ENCODE measurements at places on chromosomes 4 and X.

DNA sequence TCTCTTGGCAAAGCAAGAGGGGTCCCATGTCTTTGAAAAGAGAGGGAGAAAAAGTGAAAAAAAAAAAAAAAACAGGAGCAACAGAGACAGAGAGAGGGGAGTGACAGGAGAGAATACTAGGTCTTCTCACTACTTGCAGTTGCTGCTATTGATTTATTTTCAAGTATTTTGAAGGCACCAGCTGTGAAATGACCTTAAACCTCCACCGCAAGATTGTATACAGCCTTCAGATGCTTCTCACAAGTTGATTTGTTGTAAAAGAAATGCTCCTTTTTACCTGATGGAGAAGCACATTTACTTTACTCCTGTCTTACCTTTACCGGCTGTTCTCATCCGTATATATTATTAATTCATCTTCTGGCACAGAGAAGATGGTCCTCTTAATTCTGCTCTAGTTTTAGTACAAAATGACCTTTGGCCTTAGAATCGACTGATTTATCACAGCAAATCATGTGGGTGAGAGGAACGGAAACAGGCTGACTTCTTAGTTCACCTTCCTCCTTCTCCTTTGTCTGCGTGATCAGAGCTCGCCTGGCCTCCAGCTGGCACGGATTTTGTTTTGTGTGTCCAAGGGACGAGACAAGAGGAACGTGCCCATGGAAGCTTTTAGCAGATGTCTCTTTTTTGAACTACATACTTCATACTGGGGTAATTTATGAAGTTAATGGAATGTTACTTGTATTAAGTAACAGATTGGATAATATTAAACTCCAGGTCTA lies 82.4 kb upstream of the PACRGL start:
- DNase-seq, result no peak

DNA sequence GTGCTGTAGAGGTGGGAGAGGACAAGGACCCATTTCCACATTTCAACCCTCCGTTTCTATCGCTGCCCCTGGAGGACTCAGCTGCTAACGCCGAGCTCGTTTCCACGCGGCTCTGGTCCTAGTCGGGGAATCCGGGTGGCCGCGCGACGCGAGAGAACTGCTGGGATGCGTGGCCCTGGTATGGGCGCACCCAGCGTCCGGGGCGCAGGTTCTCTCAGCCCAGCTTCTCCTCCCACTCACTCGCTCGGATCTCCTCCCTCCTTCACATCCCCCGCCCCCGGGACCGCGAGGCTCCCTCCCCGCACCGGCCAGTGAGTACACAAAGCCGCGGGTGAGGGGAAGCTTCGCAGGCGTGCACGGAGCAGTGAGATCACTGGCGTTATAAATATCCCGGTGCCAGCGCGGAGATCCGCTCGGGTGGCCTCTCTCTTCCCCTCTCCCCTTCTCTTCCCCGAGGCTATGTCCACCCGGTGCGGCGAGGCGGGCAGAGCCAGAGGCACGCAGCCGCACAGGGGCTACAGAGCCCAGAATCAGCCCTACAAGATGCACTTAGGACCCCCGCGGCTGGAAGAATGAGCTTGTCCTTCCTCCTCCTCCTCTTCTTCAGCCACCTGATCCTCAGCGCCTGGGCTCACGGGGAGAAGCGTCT lies at the start of gene FGF5:
Gene FGF5 (plus strand): TSS at position 412 of the 649 bp plus-strand sequence. CDS start 161 bp downstream, at position 573.
- DNase-seq, result peak; percentile 63

DNA sequence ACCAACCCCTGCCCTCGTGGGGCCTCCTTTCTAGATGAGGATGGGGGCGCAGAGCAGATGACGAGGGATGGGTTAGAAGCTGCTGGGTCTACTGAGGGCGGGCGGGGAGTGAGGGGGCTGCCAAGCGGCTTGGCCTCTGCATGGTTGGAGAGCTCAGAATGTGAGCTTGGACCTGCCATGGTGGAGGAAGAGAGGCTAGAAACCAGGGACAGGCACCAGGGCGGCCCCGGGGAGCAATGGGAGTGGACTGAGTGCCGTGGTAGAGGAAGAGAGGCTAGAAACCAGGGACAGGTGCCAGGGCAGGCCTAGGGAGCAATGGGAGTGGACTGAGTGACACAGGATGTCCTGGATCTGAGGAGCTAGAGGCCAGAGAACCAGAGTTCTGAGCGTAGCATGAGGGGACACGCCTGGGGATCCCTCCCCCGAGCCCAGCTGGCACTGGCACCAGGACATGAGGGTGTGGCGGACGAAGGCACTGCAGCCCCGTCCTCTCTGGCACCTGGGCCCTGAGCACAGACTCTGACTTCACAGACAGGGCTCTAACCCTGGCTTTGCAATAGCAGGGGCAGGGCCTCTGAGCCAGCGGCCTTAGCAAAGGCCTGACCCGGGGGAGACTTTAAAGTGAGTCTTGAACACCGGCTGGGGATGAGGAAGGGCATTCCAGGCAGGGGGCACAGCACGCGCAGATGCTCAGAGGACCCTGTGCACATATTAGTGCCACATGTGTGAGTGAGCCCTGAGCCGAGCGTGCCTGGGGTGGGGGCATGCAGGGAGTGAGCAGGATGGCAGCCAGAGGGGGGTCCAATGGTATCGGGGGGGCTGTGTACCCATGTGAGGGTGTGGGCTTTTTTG lies 214.0 kb upstream of the PSAPL1 start:
- DNase-seq, result no peak

GRCh38 chrX:134712272-134712671 lies 54.0 kb upstream of the PLAC1 start:
- no peak for DNase-seq

GRCh38 chrX:9700555-9700954 lies 65.1 kb downstream of the GPR143 start:
- no peak for DNase-seq

GRCh38 chr4:4667622-4668081 lies 125.8 kb upstream of the STX18 start:
- no peak for DNase-seq

- peak; percentile 31 for DNase-seq
These were observed 15.4 kb upstream of the FHDC1 start for GRCh38 chr4:152920768-152921167.

- no peak for DNase-seq
These were observed 187.0 kb downstream of the BMPR1B start for GRCh38 chr4:94944726-94945125.

DNA sequence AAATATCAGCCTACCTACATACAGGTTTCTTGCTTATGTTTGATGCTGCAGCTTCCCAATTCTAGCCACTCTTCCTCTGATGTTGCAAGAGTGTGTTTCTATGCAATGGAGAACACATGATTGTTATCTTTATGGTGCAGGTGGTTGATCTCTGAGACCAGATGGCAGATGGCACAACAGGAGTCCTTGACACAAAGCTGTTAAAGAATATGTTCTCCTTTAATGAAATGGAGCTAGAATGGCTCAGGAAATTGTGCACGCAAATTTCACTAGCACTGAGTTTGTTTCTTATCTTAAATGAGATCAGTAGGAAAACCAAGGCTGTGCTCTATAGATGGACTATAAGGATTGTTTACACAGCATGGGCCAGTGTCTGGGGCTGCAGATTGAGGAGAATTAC lies 29.9 kb upstream of the TTC29 start:
- DNase-seq, result no peak

- DNase-seq, result no peak
These were observed 648.3 kb downstream of the SPRY1 start for GRCh38 chr4:124044867-124045266.

- DNase-seq, result no peak
These were observed 76.3 kb downstream of the STK32B start for GRCh38 chr4:5127556-5127955.

DNA sequence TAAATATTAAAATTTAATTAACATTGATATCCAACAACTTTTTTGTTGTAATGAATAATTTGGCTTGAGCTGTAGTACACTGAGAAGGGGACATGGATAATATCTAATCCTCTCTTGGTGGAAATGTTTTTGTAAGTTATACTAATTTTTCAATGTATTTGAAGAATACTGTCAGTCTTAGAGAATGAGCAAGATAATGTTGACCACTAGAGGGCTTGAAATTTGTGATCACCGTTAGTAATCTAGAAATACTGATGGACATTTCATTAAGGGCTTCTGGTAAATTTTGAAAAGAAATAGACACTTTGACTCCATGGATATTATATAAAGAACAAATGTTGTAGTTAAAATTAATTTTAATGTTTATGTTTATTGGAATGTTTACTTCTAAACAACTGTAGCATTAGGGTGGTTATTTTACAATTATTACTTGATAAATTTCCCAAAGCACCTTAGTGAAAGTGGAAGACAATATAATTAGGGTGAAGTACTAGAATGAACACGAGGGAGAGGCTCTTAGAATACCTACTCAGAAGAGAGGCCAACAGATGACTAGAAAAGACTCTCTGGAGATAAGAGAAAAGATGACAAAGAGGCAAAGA lies 20.0 kb upstream of the CAMK2D start:
- DNase-seq, result peak; percentile 56

GRCh38 chrX:150465326-150465725 lies 102.2 kb downstream of the MAMLD1 start:
- DNase-seq, result no peak

GRCh38 chr4:110058677-110059076 lies 139.7 kb downstream of the ELOVL6 start:
- peak; percentile 33 for DNase-seq

GRCh38 chr4:105894660-105895582 lies at the start of gene NPNT:
Gene NPNT, plus strand, starts transcription at chr4:105895471. Its CDS starts 182 bp downstream, at chr4:105895653.
- peak; percentile 22 for DNase-seq

- no peak for DNase-seq
These were observed 34.6 kb downstream of the MYOZ2 start for GRCh38 chr4:119170195-119170594.

Measured in renal cortical epithelial cell (primary cell).